ENCODE measurements at places on chromosomes 3 and 15.

DNA sequence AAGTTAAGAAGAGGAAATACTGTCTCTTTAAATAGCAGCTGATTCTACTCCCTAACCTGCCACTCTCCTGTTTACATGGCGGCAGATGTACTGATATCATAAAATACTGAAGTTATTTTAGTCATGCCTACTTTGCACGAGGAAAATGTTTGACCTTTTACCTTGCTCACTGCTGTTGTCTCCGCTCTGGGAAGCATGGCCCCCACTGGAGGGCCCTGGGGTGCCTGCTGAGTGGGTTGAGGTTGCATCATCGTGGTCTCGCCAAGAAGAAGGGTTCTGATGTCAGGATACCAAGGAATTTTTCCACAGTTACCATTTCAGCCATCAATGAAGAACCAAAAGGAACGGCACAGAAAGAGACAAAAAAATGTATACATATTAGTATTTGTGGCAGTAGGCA is 16.7 kb downstream of the MEIS2 start:
- no peak for DNase-seq

DNA sequence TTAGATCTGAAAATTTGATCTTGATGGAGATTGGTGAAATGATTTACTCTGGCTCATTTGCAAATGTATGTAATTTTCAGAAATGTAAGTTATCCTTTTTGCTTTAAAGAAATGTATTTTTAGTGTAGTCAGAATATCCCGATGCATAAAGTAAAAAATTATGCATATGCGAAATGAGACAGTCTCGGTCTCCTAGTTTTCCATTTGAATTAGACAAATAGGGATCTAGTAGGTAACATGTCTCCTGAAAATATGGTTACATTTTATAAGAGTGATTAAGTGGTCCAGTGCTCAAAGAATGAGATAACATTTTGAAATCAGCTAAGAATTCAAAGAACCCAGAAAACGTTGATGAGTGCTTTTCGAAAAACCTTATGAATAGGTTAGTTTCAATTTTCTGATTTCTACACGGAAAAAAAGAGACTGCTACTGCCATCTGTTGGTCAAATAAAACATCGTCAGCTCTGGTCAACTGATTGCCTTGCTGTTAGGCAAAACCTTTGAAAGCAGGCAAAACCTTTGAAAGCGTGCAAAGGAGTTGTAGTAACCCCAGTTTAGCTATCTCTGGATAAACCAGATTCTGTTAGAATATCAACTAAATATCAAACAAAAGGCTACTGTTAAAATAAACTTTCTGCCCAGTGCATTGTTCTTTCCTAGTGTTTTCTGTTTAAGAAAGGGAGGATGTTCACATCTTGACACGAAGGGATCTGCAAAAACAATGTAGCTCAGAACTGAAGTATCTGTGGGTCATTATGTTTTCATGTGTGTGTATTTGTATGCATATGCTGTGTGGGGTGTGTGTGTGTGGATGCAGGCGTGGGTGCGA is 59.3 kb upstream of the CHMP2B start:
- peak; percentile 70 for DNase-seq

- DNase-seq = no peak
These were observed 8.8 kb downstream of the EMC4 start for GRCh38 chr15:34233614-34234013.

GRCh38 chr3:55923626-55924025 is 436.5 kb upstream of the WNT5A start:
- DNase-seq = no peak

- no peak for DNase-seq
These were observed 16.3 kb downstream of the HHLA2 start for GRCh38 chr3:108312656-108313055.

DNA sequence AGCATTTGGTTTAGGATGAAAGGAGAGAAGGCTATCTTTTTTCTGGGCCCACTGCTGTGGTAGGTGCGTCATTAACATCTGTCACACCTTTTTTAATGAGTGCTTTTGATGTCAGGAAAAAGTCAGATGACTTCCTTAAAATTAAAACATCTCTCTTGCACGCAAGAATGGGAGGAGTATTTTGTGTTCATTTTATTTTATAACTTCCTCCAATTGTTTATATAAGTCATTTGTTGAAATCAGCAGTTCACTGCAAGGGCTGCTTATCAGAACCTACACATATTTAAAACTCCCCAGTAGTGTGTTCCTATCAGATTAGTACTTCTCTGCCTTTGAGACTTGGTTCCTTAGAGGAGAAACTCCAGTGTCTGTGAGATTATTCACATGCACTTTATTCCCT is 143.8 kb downstream of the NEO1 start:
- DNase-seq = no peak

- DNase-seq = no peak
These were observed 515.3 kb downstream of the SOX2 start for GRCh38 chr3:182226995-182227394.

DNA sequence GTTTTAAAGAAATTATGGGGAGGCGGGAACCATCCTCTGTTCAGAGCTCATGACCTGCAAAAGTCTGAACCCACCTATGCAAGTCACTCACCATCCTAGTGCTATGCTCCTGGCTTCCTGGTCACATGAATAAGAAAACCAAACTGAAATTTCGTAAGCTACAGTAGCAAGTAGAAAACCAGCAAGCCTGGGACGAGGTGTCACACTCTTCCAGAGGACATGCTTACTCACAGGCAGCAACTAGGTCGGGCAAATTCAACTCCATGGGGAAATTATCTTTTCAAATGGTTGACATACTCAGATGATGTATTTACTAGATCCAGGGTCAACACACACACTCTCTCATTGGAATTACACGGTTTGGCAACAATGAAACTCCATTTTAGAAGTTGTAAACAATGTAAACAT is 31.3 kb downstream of the LDHAL6B start:
- DNase-seq = no peak

- DNase-seq = peak; percentile 47
These were observed 13.5 kb downstream of the UBAP1L start for GRCh38 chr15:65101411-65101890.

- DNase-seq = no peak
These were observed 19.9 kb downstream of the FYCO1 start for GRCh38 chr3:45975686-45976085.

- no peak for DNase-seq
These were observed 311.6 kb upstream of the TPRG1 start for GRCh38 chr3:188860147-188860546.

- no peak for DNase-seq
These were observed 380.6 kb downstream of the CTNNB1 start for GRCh38 chr3:41579861-41580260.

DNA sequence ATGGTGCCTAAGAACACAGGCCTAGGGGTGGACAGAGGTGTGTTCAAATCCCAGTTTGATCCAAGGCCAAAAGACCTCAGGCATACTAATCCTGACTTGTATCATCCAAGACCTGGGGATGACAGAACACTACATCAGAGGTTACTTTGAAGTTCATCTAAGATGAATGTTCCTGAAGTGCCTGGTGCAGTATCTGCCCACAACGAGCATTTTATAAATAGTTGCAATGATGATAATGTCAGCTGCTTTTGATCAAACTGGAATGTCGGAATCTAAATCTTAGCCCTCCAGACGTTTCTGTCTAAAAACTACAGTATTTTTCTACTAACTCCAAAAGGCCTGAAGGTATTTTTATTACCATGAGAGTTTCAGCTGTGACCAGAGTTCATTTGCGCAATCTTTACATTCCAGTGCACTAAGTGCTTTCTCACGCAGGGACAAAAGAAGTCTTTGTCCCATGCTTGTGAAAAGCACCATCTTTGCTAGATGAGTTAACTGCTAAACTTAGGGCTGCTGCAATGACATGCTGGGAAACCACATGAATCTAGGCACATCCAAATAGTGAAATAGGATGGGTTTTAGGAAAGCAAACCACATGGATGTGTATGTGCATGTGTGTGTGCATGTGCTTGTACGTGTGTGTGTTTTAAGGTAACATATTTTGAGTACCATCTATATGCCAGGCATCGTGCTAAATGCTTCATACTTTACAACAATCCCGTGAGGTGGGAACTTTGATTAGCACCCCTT is 18.1 kb downstream of the ANXA2 start:
- DNase-seq = no peak

DNA sequence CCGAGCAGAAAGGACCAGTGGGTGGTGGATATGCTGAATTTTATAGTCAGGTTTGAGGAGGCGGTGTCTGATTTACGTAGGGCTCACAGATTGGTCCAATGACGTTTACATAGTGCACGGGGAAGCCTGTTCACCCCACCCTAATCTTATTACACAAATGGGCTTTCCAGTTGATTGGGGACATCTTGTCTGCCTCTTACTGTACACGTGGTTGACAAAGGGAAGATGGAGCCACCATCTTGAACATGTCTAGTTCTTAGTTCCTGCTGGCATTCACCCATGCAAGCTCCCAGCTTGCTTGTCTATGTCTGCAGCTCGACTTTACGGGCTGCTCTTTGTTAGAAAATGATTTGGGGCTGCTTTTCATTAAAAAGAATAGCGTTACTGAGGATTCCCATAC is 332.0 kb upstream of the SLCO3A1 start:
- DNase-seq = no peak

GRCh38 chr15:70486012-70486411 is 277.3 kb downstream of the UACA start:
- DNase-seq = no peak

- DNase-seq = no peak
These were observed 819 bp downstream of the KLHL40 start for GRCh38 chr3:42685891-42686820.

Measured in globus pallidus (tissue), 1 donor.